ENCODE measurements at places on chromosomes 2 and 18.

DNA sequence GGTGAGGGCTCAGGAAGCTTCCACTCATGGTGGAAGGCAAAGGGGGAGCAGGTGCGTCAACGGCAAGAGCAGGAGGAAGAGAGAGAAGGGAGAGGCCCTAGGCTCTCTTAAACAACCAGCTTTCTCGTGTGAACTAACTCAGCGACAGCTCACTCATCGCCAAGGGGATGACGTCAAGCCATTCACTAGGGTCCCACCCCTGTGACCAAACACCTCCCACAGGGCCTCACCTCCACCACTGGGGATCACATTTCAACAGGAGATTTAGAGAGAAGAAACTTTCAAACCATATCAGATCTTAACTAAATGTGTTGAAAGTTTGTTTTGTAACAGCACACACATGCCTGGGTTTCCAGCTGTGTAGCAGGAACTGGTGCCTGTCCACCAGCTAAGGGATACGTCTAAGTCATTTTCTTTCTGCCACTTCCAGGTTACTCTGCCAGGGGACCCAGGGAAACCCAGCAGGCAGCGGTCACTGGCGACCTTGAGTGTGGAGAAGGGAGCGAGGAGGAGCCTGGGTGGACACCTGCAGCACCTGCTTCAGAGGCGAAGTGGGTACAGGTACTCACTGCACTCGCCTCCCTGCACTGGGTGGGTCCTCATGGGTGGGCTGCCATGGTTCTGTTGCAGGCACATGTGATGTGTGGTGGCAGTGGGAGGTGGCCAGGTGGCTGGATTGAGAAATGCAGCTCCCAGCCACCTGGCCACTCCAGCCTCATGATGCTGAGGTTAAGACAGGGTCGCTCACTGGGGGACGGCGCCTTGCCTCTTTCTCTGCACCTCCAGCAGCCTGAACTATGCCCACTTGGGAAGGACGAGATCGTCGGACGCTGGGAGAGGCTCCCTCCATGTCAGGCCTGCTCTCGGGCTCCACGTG is 8.4 kb upstream of the GPC1 start:
- DNase-seq: no peak

DNA sequence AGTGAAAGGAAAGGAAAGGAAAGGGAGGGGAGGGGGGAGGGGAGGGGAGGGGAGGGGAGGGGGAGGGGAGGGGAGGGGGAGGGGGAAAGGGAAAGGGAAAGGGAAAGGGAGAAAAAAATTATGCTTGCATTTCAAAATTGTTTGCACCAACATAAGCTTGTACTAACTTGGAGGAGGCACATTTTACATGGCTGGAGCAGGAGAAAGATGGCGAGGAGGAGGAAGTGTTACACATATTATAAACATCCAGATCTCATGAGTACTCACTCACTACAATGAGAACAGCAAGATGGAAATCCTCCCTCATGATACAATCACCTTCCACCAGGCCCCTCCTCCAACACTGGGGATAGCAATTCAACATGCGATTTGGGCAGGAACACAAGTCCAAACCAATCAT is 660.2 kb upstream of the CDH2 start:
- DNase-seq: no peak

GRCh38 chr2:42086500-42086953 is 38.7 kb downstream of the PKDCC start:
- peak; percentile 43 for DNase-seq

GRCh38 chr2:240400371-240401161 is 34.9 kb upstream of the GPC1 start:
- no peak for DNase-seq

- no peak for DNase-seq
Measured at GRCh38 chr18:59008302-59008974, 131.2 kb upstream of the SEC11C start.

DNA sequence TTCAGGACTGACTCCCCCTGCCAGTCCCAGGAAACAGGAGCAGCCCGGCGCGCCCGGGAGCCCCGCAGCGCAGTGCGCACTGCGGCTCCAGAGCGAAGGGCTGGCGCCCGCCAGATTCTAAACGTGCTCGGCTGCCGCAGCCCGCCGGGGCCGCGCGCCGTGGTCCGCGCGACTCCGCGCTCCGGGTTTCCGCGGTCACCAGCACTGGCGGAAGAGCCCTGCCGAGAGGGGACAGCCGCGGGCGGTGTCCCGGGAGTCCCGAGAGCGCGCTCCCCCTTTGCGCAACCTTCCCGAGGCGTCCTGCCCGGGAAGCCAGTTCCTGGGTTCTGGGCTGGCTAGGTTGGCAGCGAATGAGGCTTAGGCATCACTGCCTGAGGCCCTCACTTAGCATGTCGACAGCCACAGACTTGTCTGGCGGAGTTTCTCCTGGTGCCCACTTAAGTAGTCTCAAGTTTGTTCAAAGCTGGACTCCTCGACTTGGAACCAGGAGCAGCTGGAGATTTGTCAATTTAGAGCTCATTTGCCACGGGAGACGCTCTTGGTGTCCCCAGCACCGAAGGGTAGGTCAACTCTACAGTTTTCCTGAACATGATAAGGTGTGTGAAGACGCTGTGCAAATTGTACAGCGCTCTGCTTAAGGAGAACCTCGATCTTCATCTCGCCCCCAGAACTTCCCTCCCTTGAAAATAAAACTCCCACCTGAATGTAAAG is 1.5 kb upstream of the VSNL1 start:
- DNase-seq: no peak

DNA sequence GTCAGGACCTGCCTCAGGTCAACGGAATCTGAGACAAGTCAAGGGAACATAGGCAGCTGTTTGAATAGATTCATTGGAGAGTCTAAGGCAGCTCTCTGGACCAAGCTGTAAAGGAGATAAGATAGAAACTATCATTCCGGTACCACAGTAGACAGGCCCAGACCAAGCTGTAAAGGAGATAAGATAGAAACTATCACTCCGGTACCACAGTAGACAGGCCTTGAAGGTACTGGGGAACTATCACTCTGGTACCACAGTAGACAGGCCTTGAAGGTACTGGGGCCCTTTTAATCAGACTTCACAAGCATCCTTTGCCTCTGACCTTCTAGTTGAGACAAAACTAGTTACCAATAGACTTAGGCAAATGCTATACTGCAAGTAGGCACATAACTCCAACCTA is 346.1 kb downstream of the DCDC2C start:
- DNase-seq: no peak

- DNase-seq: peak; percentile 52
Measured at GRCh38 chr2:231604101-231604684, 11.5 kb downstream of the TEX44 start.

- no peak for DNase-seq
Measured at GRCh38 chr2:85216927-85217326, 83.7 kb downstream of the TCF7L1 start.

- DNase-seq: no peak
Measured at GRCh38 chr2:234137400-234138014, 87.0 kb downstream of the SPP2 start.

- DNase-seq: no peak
Measured at GRCh38 chr2:8264981-8265380, 416.9 kb upstream of the ID2 start.

DNA sequence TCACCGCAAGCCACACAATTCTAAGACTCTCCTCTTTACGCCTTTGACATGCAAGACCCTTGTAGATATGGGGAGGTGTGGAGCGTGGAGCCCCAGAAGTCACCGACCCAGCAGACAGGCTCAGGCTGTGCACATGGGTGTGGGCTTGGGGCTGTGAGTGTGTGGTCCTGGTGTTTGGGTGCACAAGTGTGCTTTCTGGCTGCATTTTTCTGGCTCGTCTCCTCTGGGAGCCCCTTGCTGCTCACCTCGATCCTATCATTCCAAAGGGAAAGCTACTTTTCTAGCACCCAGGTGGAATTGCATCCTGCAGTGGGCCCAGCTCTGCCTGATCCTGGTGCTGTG is 143.0 kb downstream of the ACOXL start:
- no peak for DNase-seq

DNA sequence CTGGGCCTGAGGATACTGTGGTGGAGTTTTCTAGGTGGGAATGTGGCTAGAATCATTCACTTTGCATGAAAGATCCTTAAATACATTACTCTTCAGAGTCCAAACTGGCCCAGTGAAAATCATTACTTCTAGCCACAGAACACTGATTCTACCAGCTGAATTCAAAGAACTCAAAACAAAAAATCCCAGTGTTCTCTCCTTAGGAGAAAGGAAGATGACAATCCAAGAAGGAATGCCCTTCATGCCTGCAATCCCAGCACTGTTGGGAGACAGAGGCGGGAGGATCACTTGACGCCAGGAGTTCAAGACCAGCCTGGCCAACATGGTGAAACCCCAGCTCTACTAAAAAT is 35.2 kb downstream of the FAM228A start:
- no peak for DNase-seq

DNA sequence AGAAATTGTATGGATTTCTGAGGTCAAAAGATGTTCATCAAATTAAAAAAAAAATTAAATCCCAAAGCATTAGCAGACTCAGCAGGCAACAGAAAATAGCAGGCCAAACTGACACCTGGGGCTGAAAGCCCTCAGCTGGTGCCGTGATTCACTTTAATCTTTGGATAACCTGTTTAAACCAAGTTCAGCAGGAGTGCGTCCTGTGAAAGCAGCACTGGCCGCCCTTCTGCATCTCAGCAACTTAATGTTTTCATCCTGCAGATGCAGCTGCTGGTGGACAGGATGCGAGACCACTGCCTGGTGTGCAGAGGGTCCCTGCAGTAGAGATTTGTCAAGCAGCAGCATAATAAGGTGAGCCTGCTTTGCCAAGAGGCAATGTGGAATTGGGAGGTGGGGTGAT is 41.2 kb downstream of the CCDC68 start:
- DNase-seq: no peak

- peak; percentile 94 for DNase-seq
Measured at GRCh38 chr2:173590276-173590861, 235.7 kb downstream of the CDCA7 start.

DNA sequence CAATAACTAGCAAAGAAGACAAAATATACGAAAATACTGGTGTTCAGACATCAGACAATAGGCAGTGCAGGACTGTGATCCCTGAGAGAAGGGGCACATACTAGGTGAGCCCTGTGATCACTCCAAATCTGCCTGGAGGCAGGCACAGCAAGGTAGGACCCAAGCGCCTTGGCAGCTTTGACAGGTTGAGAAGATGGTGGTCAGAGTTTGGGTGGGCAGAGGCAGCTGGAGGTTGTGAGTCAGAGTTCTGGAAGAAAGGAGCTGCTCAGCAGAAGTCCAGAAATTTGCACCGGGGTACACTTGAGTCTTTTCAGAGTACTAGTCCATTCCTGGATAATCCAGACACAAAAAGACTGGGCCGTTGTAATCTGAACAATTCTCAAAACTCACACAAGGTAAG is 14.0 kb downstream of the KIF1A start:
- no peak for DNase-seq

DNA sequence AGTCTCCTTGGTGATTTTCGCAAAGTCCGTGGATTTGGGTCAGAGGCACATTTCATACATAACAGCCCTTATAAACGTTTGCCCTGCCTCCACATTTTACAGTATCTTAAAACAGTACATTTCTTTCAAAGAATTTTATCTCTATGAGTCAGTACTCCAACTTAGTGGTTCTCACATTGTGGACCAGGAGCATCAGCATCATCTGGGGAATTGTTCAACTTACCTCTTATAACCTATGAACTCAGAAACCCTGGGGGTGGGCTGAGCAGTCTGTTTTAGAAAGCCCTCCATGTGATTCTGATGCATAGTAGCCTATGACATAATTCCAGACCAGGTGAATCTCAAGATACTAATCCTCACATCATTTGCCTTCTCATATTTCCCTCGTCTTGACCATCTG is 12.4 kb downstream of the SUPT7L start:
- DNase-seq: no peak

- DNase-seq: no peak
Measured at GRCh38 chr18:54765636-54766375, 62.5 kb upstream of the RAB27B start.

- no peak for DNase-seq
Measured at GRCh38 chr2:222303828-222304736, 5.3 kb upstream of the PAX3 start.

GRCh38 chr18:11104307-11104706 is 45.1 kb downstream of the PIEZO2 start:
- DNase-seq: no peak

- DNase-seq: no peak
Measured at GRCh38 chr2:32534831-32535230, 93.0 kb upstream of the TTC27 start.

DNA sequence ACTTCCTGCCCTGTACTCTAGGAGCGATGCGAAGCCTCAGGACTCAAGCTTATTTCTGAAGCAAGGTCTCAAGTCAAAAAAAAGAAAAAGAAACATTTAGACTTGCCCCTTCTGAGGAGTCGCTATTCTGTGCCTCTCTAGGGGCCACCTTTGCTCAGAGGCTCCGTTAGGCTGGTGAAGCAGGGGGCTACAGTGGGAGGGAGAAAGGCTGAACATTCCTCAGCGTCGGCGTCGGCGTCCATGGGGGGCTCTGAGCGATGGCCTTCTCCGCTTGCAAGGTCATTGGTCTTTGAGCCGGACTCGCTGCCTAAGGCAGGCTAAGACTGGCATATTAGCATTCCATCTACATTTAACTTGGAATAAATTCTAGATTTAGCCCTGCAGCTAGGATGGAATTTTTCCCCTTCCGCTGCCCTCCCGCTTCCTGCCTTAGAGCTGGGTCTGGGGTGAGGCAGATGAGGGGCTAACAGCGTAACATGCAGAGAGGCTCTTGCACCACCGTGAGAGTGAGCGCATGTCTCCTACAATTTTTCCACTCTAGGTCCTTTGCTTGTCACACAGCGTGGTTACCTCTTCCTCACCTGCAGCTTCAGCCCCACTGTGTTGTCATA is 53.6 kb upstream of the ATL2 start:
- no peak for DNase-seq

DNA sequence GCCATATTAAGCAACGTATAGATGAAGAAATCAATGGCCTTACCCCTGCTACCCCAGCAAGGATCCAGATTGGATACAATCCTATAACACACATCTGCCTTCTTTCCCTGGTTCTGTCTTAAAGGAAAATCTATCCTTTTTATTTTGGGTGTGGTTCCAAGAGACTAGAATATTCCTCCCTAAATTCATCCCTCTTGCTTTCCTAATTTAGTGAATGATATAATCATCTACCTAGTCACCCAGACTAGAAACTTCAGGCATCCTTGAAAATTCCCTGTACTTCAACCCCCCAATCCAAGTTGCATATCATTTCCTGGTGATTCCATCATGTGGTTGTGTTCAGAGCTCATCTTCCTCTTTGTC is 35.1 kb upstream of the LPIN1 start:
- no peak for DNase-seq

GRCh38 chr2:183291436-183291835 is 167.2 kb downstream of the NUP35 start:
- no peak for DNase-seq

- DNase-seq: no peak
Measured at GRCh38 chr2:199414465-199414864, 43.3 kb downstream of the SATB2 start.

DNA sequence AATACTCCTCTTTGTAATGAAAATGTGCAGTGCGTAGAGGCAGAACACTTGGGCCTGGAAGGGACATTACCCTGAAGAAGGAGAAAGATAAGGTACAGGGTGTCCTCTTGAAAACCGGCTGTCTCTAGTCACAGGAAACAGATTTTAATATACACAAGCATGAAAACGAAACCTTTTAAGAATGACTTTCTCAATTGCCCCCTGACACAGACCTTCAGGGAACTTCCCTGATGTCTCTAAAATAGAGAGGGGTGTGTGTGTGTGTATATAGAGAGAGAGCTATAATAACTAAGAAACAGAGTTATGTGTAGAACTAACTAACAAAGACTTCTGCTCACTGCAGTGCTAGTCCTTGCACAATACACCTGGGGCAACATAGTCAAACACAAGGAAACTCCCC is 780.0 kb downstream of the CNTNAP5 start:
- no peak for DNase-seq
